ENCODE measurements at places on chromosomes 5 and 9. TPM values are rescaled to one million over a fixed set of nuclear protein-coding genes. Genes with fewer than 3 reads are reported as not detected.
A peak's percentile ranks its signal among the peaks of the same experiment; 100 is the strongest.

DNA sequence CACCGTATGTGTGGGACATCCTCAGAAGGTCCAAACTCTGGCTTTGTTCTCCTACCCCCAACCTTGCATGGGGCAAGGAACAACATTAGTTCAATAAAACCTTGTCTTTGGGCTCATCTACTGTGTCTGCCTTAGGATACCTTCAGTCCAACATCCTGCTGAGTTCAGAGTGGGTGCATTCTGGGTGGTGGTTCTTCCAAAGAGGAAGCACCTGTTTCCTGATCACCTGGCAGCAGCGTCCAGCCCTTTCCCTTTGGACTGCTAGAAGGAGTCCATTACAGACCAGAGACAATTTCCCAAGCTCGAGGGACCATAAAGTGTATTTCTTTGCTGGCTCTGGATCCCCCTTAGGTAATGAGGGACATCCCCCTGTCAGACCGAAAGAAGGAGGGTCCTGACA, 154.1 kb downstream of the SEMA6A start:
- DNase-seq: no peak
- H3K27ac ChIP-seq: no peak overlapping the region
- no peak overlapping the region for H3K4me3 ChIP-seq
- no peaks in the 10 kb centered on the region for H3K36me3 ChIP-seq

- DNase-seq: peak; percentile 84
- H3K36me3 ChIP-seq: no peaks in the 10 kb centered on the region
- H3K27me3 ChIP-seq: no peaks in the 10 kb centered on the region
- H3K4me3 ChIP-seq: no peak overlapping the region
- peaks cover 73% of the 10 kb centered on the region for H3K4me1 ChIP-seq
- peak overlapping the region; percentile 89 for H3K27ac ChIP-seq
Observed at GRCh38 chr9:113620377-113621161, 157.0 kb downstream of the RGS3 start.

- H3K4me3 ChIP-seq: no peak overlapping the region
- no peaks in the 10 kb centered on the region for H3K4me1 ChIP-seq
- no peaks in the 10 kb centered on the region for H3K27me3 ChIP-seq
Observed at GRCh38 chr5:110496276-110496675, 230.2 kb downstream of the TMEM232 start.

Gene F12
- total RNA-seq: 0.43 TPM

Gene INPP5E
- total RNA-seq: 9.1 TPM

Gene SNAPC3
- total RNA-seq: 23.9 TPM

Gene PCDHA11
- total RNA-seq: 0.96 TPM
